ENCODE measurements at places on chromosomes 12 and 14. TPM values are rescaled to one million over a fixed set of nuclear protein-coding genes. Genes with fewer than 3 reads are reported as not detected.

The SLCO1C1 gene
- not detected for total RNA-seq

GRCh38 chr12:51971679-51972421 is 20.4 kb downstream of the ACVR1B start:
- DNase-seq = peak; percentile 38
- H3K36me3 ChIP-seq = peaks cover 7% of the 10 kb centered on the region
- peak overlapping the region; percentile 58 for H3K27ac ChIP-seq
- peaks cover 61% of the 10 kb centered on the region for H3K4me1 ChIP-seq
- H3K4me3 ChIP-seq = no peak overlapping the region
- H3K27me3 ChIP-seq = no peaks in the 10 kb centered on the region

GRCh38 chr12:10849425-10849878 is at the start of gene PRR4:
PRR4 (minus strand) TSS chr12:10849475; CDS start chr12:10849437, 38 bp downstream.
- H3K27me3 ChIP-seq = no peaks in the 10 kb centered on the region
- no peak for DNase-seq
- H3K36me3 ChIP-seq = peaks cover 3% of the 10 kb centered on the region
- no peak within 1 kb of the TSS for H3K27ac ChIP-seq

The ALDH2 gene
- total RNA-seq = 2.0 TPM

DNA sequence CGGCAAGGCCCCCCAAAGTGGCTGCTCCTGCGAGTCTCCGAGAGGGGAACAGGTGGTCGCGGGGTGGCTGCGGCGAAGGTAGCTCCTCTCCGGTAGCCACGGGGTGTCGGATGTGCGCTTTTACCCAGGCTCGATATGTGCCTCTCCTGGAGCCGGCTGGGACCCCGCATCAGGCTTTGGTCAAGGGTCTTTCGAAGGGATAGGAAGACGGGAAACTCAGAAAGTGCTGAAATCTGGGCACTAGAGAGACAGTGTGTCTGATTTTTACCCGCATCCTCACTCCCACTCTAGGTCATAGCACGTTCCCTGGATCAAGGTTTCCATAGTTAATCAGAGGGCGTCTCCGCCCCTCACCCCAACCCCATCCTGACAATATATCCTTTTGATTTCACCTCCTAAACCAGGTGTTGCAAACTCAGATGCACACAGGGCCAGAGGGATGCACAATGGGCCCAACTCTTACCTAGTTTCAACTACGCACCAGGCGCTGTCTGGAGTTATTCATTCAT is 156.9 kb downstream of the PTPN11 start:
- H3K4me3 ChIP-seq = no peak overlapping the region
- H3K4me1 ChIP-seq = no peaks in the 10 kb centered on the region
- no peak overlapping the region for H3K27ac ChIP-seq
- peaks cover 12% of the 10 kb centered on the region for H3K27me3 ChIP-seq
- no peak for DNase-seq

- no peak overlapping the region for H3K27ac ChIP-seq
- H3K27me3 ChIP-seq = no peaks in the 10 kb centered on the region
- no peak for DNase-seq
- no peak overlapping the region for H3K4me3 ChIP-seq
- H3K4me1 ChIP-seq = no peaks in the 10 kb centered on the region
Observed at GRCh38 chr12:49791700-49792099, 36.5 kb downstream of the NCKAP5L start.

- DNase-seq = no peak
- H3K27ac ChIP-seq = no peak overlapping the region
- no peak overlapping the region for H3K4me3 ChIP-seq
- no peaks in the 10 kb centered on the region for H3K27me3 ChIP-seq
- no peaks in the 10 kb centered on the region for H3K4me1 ChIP-seq
- no peaks in the 10 kb centered on the region for H3K36me3 ChIP-seq
Observed at GRCh38 chr14:42070031-42070430, 463.4 kb downstream of the LRFN5 start.

- DNase-seq = no peak
- no peak overlapping the region for H3K4me3 ChIP-seq
- no peaks in the 10 kb centered on the region for H3K4me1 ChIP-seq
Observed at GRCh38 chr12:34302131-34302885, 280.0 kb downstream of the ALG10 start.

DNA sequence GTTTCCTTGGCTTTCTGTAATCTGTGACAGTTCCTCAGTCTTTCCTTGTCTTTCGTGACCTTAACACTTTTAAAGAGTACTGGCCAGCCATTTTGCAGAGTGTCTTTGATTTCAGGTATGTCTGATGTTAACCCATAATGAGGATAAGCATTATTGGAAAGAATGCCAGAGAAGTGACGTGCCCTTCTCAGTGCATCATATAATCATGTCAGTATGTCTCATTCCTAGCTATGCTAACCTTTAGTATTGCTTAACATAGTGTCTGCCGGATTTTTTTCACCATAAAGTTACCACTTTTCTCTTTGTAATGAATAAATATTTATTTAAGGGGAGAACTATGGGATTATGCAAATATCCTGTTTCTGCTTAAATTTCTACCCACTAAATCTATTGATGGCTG is 28.5 kb downstream of the RERG start:
- no peak for DNase-seq
- H3K27me3 ChIP-seq = no peaks in the 10 kb centered on the region
- no peak overlapping the region for H3K4me3 ChIP-seq
- no peak overlapping the region for H3K27ac ChIP-seq
- H3K36me3 ChIP-seq = no peaks in the 10 kb centered on the region

GRCh38 chr12:69821032-69821455 is 4.0 kb upstream of the MYRFL start:
- H3K4me1 ChIP-seq = no peaks in the 10 kb centered on the region
- H3K4me3 ChIP-seq = no peak overlapping the region
- no peak for DNase-seq
- no peaks in the 10 kb centered on the region for H3K36me3 ChIP-seq
- no peak overlapping the region for H3K27ac ChIP-seq

The FAM216A gene
- 5.5 TPM for total RNA-seq

- peaks cover 52% of the 10 kb centered on the region for H3K36me3 ChIP-seq
- no peak overlapping the region for H3K4me3 ChIP-seq
- DNase-seq = no peak
- peaks cover 1% of the 10 kb centered on the region for H3K4me1 ChIP-seq
- H3K27me3 ChIP-seq = no peaks in the 10 kb centered on the region
Observed at GRCh38 chr14:72942934-72943333, 16.7 kb downstream of the DCAF4 start.

DNA sequence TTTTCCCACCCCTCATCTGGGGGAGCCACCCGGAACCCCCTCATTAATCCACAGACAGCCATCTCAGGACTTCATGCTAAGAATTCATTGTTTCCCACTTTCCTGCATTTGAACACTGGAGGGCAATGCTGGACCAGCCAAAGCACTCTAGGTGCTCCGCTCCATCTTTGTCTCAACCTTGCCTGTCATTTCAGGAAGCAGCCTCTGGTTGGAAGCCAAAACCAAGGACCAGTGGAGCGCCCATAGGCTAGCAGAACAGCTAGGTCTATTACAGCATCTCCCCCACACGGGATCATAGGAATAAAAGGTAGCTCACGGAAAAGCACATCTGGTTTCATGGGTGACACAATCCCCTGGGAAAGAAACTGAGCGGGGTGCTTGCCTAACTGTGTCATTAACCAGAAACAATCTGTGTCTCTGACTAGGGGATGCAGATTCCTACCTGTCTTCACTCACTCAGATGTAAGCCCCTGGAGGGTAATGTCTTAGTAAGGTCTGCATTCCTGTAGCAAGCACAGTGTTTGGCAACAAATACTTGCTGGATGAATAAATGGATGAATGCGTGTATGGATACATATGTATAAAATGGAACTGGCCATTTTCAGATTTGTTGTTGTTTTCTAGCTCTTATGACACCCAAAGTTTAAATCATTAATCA is 197.0 kb downstream of the DAD1 start:
- no peaks in the 10 kb centered on the region for H3K27me3 ChIP-seq
- H3K4me1 ChIP-seq = no peaks in the 10 kb centered on the region
- H3K27ac ChIP-seq = no peak overlapping the region
- H3K4me3 ChIP-seq = no peak overlapping the region

GRCh38 chr12:122491991-122492390 is 8.7 kb downstream of the ZCCHC8 start:
- H3K36me3 ChIP-seq = peaks cover 60% of the 10 kb centered on the region
- peaks cover 13% of the 10 kb centered on the region for H3K4me1 ChIP-seq
- DNase-seq = no peak
- H3K27me3 ChIP-seq = no peaks in the 10 kb centered on the region

The RDH5 gene
- 8.8 TPM for total RNA-seq

- H3K27me3 ChIP-seq = no peaks in the 10 kb centered on the region
- H3K36me3 ChIP-seq = no peaks in the 10 kb centered on the region
- peak; percentile 72 for DNase-seq
- H3K4me3 ChIP-seq = peak within 1 kb of the TSS; percentile 67
Observed at GRCh38 chr12:57127726-57128518, at the start of gene LRP1. LRP1 (plus strand) TSS chr12:57128483; CDS start chr12:57128965, 482 bp downstream.

DNA sequence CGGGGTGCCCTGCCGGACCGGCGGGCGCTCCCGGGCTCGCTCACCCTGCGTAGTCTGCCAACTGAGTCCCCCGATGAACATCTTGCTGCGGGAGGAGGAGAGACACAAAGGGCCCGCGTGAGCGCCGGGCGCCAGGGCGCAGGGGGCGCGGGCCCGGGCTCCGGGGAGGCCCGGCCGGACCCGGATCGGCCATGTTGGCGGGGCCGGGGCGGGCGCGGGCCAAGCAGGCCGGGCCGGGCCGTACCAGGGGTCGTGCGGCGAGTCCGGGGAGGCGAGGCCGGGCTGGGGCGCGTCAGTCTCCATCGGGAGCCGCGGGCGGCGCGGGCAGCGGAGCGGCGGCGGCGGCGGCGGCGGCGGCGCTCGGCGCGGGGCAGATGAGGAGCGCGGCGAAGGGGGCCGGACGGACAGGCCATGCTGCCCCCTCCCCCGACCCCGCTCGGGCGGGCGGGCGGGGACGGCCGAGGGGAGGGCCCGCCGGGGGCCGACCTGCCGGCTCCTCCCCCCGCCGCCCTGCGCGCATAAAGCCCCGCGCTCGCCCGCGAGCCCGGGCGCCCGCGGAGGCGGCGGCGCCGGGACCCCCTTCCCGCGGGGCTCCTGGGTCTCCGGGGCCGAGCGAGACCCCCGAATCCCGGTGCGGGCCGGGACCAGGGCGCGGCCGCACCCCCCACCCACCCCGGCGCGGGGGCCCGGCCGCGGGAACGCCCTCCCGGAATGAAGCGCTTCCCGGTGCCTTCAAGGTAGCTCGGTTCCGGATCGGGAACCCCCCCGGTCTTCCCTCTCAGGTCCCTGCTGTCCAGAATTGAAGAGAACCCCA is at the start of gene MSI1:
Gene MSI1 (minus strand): TSS at position 376 of the 814 bp plus-strand sequence. CDS start 73 bp downstream, at position 303.
- H3K27me3 ChIP-seq = peaks cover 51% of the 10 kb centered on the region
- no peak within 1 kb of the TSS for H3K27ac ChIP-seq
- H3K4me1 ChIP-seq = peaks cover 18% of the 10 kb centered on the region
- H3K36me3 ChIP-seq = no peaks in the 10 kb centered on the region
- DNase-seq = no peak

- no peak overlapping the region for H3K4me3 ChIP-seq
- H3K36me3 ChIP-seq = no peaks in the 10 kb centered on the region
- H3K4me1 ChIP-seq = no peaks in the 10 kb centered on the region
Observed at GRCh38 chr14:56137453-56137807, 19.2 kb downstream of the PELI2 start.

GRCh38 chr12:25957793-25958427 is 572 bp upstream of the RASSF8 start:
- H3K4me1 ChIP-seq = peaks cover 8% of the 10 kb centered on the region
- peak overlapping the region; percentile 22 for H3K4me3 ChIP-seq
- DNase-seq = no peak
- H3K36me3 ChIP-seq = no peaks in the 10 kb centered on the region

The AICDA gene
- not detected for total RNA-seq

DNA sequence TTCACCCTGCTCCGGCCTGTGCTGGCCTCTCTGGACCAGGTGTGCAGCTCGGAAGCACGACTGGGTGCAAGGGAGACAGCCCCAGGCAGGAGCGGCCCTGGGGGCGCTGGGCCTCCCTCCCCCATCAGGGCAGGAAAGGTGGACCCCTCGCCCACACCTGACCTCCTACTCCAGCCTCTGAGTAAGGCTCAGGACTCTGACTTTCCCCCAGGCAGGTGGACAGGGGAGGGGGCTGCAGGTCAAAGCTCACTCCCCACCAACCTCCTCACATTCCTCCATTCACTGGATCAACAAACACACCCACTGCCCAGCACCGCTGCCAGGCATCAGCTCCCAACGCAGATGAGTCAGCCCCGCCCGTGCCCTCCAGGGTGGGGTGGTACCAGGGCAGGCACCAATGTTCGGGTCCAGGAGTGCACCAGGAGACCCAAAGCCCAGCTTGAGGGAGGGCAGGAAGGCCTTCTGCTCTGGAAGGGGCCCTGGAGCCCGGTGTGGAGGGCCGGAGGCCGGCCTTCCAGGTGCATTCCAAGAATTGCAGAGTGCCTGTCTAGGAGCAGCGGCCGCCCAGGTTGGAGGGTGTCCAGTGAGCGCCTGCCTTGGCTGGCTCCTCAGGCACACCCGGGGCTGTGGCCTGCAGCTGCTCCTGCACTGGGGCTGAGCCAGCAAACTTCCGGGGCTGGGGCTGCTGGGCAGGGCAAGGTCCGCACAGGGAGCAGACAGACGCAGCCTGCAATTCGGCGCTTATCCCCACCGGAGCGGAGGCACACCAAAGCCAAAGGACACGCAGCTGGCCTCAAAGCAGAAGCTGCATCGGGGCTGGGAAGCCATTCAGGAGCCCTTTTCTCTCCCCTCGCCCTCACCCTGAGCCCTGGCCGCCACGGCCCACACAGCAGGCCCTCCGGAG is 1.6 kb upstream of the INF2 start:
- H3K4me1 ChIP-seq = peaks cover 65% of the 10 kb centered on the region
- no peak for DNase-seq
- no peak overlapping the region for H3K4me3 ChIP-seq
- H3K27me3 ChIP-seq = no peaks in the 10 kb centered on the region

DNA sequence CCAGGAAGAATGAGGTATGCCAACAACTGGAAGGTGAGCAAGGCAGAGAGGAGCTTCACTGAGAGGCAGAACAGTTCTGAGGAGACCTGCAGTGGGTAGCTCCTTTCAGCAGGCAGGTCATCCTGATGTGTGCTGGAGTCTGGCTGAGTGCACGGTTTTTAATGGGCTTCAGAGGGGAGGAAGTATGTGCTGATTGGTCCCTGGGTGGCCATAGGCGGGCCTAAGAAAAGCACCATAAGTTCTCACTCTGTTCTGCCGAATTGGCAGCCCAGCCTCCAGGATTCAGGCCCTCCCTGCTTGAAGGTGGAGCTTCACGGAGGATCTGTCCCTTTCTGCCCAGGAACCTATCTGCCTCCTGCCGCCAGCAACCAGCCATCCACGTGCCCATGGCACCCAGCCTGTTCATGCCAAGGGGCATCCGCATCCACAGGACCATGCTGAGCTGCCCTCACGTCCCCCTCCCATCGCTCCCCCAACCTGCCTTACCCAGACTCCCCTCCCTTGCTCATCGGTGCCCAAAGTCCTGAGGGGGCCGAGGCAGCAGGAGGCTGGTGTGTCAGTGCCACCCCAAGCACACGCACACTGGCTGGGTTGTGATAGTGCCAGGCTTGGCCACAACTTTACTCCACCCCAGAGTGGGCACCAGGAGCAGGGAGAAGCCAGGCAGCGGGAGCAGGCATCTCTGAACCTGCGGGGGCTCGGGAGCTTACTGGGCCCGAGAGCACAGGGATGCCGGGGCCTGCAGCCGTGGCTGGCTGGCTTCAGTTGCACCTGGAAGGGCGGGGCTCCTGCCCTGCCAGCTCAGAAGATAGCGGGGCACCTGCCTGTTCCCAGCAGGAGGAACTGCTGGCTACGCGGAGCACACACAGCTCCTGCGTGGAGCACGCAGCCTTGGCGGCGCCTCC is 608.4 kb upstream of the FOXG1 start:
- H3K36me3 ChIP-seq = no peaks in the 10 kb centered on the region
- no peak overlapping the region for H3K27ac ChIP-seq
- H3K27me3 ChIP-seq = no peaks in the 10 kb centered on the region
- no peaks in the 10 kb centered on the region for H3K4me1 ChIP-seq
- no peak for DNase-seq

Data from CD4-positive, alpha-beta T cell (primary cell).